ENCODE measurements at places on chromosomes 1 and 21. TPM values are rescaled to one million over a fixed set of nuclear protein-coding genes. Genes with fewer than 3 reads are reported as not detected.

GRCh38 chr1:115084902-115085511, 4.3 kb downstream of the TSPAN2 start:
- H3K36me3 ChIP-seq = no peaks in the 10 kb centered on the region
- H3K27ac ChIP-seq = no peak overlapping the region
- no peaks in the 10 kb centered on the region for H3K4me1 ChIP-seq
- H3K27me3 ChIP-seq = no peaks in the 10 kb centered on the region

- no peak for DNase-seq
- peaks cover 48% of the 10 kb centered on the region for H3K4me1 ChIP-seq
- H3K27me3 ChIP-seq = no peaks in the 10 kb centered on the region
These were observed 15.9 kb upstream of the EDN2 start for GRCh38 chr1:41500378-41500777.

DNA sequence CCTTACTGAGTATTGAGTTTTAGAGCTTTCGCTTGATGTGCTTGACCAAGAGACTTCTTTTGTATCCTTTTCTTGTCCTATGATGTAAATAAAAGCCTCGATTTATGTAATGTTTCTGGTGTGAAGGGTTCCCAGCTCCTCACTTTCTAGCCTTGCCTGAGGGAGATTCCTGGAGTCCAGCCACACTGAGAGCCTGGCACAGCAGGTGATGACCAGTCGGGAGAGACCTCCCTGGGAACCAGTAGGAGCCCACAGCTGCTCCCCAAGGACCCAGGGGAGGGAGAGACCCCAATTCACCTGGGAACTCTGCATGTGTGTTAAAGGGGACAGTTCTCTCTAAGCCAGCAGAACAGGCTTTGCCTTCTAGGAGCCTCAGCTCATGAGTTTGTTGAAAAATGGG, 8.9 kb downstream of the C1orf115 start:
- no peak overlapping the region for H3K4me3 ChIP-seq
- H3K36me3 ChIP-seq = no peaks in the 10 kb centered on the region
- H3K4me1 ChIP-seq = peaks cover 25% of the 10 kb centered on the region

DNA sequence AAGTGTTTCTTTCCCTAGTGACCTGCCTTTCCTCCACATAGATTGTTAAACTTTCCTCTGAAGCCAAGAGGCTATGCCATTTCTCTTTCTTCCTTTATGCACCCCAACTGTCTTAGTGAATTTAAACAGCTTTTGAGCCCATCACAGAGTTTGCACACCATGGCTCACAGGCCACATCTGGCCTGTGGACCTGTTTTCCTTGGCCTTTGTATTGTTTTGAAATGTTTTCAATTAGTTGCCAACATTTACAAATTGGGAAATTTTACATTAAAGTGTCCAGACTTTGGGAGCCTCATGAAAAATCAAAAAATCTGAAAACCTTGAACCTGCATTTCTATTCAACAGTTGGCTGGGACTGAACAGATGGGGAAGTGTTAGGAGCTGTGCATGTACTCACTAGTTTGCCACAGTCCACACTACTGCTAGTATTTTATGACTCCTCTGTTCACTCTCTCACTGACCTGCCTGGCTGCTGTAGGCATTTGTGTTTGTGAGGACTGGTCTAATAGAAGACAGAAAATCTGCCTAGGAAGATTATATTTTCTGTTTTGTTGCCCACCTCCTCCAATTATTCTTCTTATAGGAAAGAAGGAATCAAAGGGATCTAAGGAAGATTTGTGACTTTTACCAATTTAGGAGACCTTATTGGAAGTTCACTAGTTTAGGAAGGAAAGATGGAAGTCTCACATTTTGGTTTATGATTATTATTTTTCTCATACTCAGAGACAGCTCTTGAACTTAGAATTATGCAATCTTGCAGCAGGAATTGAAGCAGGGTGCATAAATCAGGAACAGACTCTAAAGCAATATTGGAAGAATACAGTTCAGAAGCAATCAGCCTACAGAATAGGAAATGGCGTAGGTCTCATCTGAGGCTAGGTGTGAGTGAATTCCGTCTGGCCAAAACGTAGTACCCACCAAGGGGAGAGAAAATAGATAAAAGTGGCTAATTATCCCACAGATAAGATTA, 134.7 kb downstream of the HLX start:
- H3K4me3 ChIP-seq = no peak overlapping the region
- H3K4me1 ChIP-seq = no peaks in the 10 kb centered on the region
- DNase-seq = no peak
- no peaks in the 10 kb centered on the region for H3K36me3 ChIP-seq
- no peak overlapping the region for H3K27ac ChIP-seq
- H3K27me3 ChIP-seq = no peaks in the 10 kb centered on the region

- H3K4me3 ChIP-seq = no peak overlapping the region
- no peaks in the 10 kb centered on the region for H3K36me3 ChIP-seq
- no peak for DNase-seq
- H3K27me3 ChIP-seq = peaks cover 14% of the 10 kb centered on the region
- H3K27ac ChIP-seq = no peak overlapping the region
These were observed 634 bp downstream of the ACTRT2 start for GRCh38 chr1:3021801-3022401.

- H3K27ac ChIP-seq = no peak overlapping the region
- H3K36me3 ChIP-seq = no peaks in the 10 kb centered on the region
- no peak overlapping the region for H3K4me3 ChIP-seq
- H3K27me3 ChIP-seq = no peaks in the 10 kb centered on the region
These were observed 226.3 kb downstream of the SETD4 start for GRCh38 chr21:35833991-35834390.

- no peak overlapping the region for H3K27ac ChIP-seq
- no peaks in the 10 kb centered on the region for H3K27me3 ChIP-seq
- H3K36me3 ChIP-seq = no peaks in the 10 kb centered on the region
- no peak for DNase-seq
- H3K4me3 ChIP-seq = no peak overlapping the region
- H3K4me1 ChIP-seq = no peaks in the 10 kb centered on the region
These were observed 157.2 kb upstream of the KAZN start for GRCh38 chr1:14441302-14441741.

DNA sequence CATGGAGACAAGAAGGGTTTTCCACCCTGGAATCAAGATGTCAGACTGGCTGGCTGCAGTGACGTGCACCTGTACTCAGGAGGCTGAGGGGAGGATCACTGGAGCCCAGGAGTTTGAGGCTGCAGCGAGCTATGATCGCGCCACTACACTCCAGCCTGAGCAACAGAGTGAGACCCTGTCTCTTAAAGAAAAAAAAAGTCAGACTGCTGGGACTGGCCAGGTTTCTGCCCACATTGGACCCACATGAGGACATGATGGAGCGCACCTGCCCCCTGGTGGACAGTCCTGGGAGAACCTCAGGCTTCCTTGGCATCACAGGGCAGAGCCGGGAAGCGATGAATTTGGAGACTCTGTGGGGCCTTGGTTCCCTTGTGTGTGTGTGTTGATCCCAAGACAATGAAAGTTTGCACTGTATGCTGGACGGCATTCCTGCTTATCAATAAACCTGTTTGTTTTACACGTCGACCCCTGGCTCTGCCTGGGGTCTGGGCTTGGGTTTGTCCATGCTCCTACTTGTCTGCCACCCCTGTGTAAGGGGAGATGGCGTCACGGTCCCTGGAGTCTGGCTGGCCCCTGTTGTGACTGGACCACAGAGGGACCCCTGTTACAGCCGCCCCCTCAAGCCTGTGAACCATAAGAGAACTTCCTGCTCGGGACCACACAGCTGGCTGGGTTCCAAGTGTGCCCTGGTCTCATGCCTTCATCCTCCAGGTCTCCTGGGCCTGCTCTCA, 20.9 kb upstream of the VPS13D start:
- no peaks in the 10 kb centered on the region for H3K4me1 ChIP-seq
- no peaks in the 10 kb centered on the region for H3K36me3 ChIP-seq
- peak; percentile 94 for DNase-seq

- H3K4me1 ChIP-seq = no peaks in the 10 kb centered on the region
- no peak for DNase-seq
- H3K27me3 ChIP-seq = no peaks in the 10 kb centered on the region
- H3K36me3 ChIP-seq = no peaks in the 10 kb centered on the region
- no peak overlapping the region for H3K27ac ChIP-seq
These were observed 899.2 kb downstream of the NCAM2 start for GRCh38 chr21:21897275-21897883.

DNA sequence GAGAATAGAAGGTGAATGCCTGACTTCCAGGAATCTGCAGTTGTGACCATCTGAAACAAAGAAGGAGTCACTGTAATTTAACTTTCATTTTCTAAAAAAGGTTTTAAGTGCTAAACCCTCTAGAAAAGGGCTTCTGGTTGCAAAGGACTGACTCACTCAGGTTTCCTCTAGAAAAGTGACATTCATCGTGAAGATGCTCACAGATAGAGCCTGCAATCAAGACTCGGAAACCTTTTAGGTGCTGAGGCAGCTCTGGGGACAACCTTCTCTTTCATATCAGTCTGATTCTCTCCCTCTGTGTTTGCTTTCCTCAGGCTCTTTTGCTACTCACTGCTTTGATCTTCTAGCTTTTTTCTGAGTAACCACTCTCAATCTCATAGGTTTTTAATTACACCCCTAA, 8.2 kb downstream of the BCL9 start:
- H3K36me3 ChIP-seq = no peaks in the 10 kb centered on the region
- no peaks in the 10 kb centered on the region for H3K27me3 ChIP-seq

DNA sequence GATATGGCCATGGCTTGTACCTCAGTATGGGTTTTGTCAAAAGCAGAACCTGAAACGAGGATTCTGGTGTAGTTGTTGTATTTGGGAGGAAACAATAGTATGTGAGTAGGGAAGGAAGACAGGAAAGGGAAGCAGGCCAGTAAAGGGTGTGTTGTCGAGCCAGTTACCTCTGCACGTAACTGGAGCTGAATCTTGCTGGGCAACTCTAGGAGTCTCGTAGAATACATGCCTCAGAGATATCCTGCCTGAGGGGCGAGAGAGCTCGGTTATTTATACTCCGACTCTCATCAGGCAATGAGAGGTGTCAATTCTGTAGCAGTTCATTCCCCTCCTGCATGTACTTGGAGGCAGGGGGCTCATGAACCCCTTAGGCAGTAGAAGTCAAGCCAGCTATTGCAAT, 45.9 kb upstream of the KIF26B start:
- no peak overlapping the region for H3K27ac ChIP-seq
- H3K4me1 ChIP-seq = no peaks in the 10 kb centered on the region
- H3K36me3 ChIP-seq = no peaks in the 10 kb centered on the region

- DNase-seq = peak; percentile 40
- peaks cover 16% of the 10 kb centered on the region for H3K27me3 ChIP-seq
- no peaks in the 10 kb centered on the region for H3K4me1 ChIP-seq
- H3K36me3 ChIP-seq = no peaks in the 10 kb centered on the region
- no peak within 1 kb of the TSS for H3K27ac ChIP-seq
- peak within 1 kb of the TSS; percentile 43 for H3K4me3 ChIP-seq
These were observed at the start of gene G0S2 for GRCh38 chr1:209674957-209675564. Gene G0S2 (plus strand): TSS chr1:209675412. CDS start chr1:209675685, 273 bp downstream.

DNA sequence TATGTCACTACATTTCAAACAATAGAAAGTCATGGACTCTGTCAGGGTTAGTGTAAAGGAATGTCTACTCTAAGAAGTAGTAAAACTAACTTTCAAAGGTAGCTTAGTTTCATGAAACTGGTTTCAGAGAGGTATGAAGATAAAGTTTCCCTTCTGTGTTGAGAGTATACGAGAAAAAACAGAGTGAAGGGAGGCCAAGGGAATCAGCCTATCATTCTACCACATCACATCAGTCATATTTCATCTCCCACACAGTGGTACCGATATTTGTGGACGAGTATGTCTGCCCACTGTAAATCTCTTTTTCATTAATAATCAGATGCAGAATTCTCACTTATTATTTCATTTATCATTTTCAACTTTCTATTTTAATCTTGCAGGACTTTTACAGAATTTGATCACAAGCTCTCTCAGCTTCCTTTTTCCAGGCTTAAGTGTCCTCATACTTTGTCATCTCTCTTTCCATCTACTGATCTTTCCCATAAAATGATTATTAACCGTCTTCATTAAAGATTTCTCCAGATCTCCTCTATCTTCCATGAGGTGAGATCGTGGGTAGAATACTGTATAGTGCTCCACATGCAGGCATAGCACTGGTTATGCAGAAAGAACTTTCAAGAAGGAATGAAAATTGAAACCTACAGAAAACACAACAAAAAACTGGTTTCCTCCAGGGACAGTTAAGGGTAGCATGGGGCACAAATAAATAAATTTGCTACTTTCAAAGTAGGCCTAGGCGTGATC, 11.5 kb upstream of the IFI16 start:
- H3K4me3 ChIP-seq = peak overlapping the region; percentile 56
- H3K27ac ChIP-seq = no peak overlapping the region
- no peaks in the 10 kb centered on the region for H3K27me3 ChIP-seq
- peaks cover 7% of the 10 kb centered on the region for H3K4me1 ChIP-seq

DNA sequence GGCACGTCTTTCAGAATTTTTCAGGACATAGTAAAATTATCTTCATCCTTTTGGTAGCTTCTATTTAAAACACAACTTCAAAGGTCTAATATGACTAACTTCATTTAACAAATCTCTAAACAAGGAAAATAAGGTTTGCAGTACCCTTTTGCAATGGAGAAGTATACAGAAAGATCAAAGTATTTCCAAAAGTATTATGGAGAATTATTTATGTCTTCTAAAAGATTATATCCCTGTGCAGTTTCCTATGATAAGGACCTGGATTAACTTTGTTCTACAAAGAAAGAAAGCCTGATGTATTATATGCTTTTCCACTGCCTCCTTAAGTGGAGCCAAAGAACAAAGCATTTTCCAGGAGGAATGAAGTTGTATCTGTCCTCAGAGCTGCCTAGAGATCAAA, 353.0 kb upstream of the RUNX1 start:
- no peak overlapping the region for H3K27ac ChIP-seq
- no peaks in the 10 kb centered on the region for H3K36me3 ChIP-seq
- H3K27me3 ChIP-seq = no peaks in the 10 kb centered on the region
- H3K4me1 ChIP-seq = peaks cover 30% of the 10 kb centered on the region

- DNase-seq = no peak
- no peak overlapping the region for H3K27ac ChIP-seq
- peaks cover 9% of the 10 kb centered on the region for H3K4me1 ChIP-seq
- no peak overlapping the region for H3K4me3 ChIP-seq
- H3K27me3 ChIP-seq = no peaks in the 10 kb centered on the region
- no peaks in the 10 kb centered on the region for H3K36me3 ChIP-seq
These were observed 7.5 kb downstream of the KIF1B start for GRCh38 chr1:10217748-10218441.

DNA sequence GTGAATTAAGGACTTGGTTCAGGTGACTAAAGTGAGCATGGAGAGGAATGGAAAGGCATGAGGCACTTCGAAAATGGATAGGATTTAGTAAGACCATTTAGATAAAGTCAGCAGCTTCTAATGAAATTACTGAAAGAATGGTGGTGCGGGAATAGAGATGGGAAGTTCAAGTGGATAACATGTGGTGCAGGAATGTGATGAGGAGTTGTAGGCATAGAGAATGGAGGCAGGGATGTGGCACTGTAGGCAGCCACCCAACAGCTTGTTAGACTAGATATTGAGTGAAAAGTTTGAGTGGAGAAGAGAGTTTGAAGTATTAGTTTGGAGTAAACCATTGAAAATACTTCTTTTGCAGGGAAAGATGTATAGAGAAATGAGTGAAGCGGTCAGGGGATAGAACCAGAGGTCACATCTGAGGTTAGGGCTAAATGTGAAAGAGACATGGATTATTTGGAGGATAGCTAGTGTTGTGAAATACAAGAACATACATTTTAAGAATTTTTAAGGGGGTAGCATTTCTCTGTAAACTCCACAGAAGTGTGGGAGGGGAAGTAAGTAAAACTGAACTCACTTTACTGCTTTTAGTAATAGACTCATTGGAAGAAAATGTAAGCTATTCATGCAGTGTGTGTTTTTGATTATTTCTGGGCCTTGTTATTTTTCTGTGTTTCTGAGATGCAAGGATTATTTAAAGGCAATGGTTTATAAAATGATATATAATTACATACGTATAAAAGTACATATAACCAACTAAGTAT, 46.2 kb downstream of the DYRK1A start:
- no peaks in the 10 kb centered on the region for H3K4me1 ChIP-seq
- H3K27me3 ChIP-seq = no peaks in the 10 kb centered on the region
- no peak for DNase-seq
- peaks cover 2% of the 10 kb centered on the region for H3K36me3 ChIP-seq
- H3K27ac ChIP-seq = no peak overlapping the region

SMPDL3B gene
- 0.15 TPM for total RNA-seq

SPATA45 gene
- total RNA-seq = not detected

AIM2 gene
- not detected for total RNA-seq

SPRR1A gene
- not detected for total RNA-seq

OSCP1 gene
- total RNA-seq = 2.6 TPM

FMO4 gene
- total RNA-seq = 0.87 TPM

Data from SJCRH30 (cell line).